ENCODE measurements at places on chromosomes 13 and 19. TPM values are rescaled to one million over a fixed set of nuclear protein-coding genes. Genes with fewer than 3 reads are reported as not detected.
A peak's percentile ranks its signal among the peaks of the same experiment; 100 is the strongest.

DNA sequence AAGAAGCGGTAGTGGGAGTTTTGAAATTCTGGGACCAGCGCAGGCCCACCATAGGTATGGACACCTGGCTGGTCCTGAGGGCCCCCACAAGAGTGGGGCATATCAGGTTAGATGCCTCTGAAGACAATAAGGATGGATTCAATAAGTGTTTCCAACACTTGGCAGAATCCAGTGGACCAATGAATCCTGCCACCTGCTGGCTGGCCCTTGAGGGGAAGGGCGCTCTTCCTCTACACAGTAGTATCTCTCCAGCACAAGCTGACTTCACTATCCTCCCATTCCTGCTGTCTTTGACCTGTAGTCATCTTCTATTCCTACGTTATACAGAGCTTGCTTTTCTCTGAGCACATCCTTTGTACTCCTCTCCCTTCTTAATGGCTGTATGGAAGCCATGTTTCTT lies 199.7 kb upstream of the TSHZ3 start:
- no peak for DNase-seq

GRCh38 chr19:4638828-4639530 lies at the start of gene TNFAIP8L1:
Gene TNFAIP8L1, plus strand, starts transcription at chr19:4639516. Its CDS starts 12,354 bp downstream, at chr19:4651870.
- peak; percentile 99 for DNase-seq

GRCh38 chr19:29295285-29295684 lies 82.3 kb upstream of the UQCRFS1 start:
- DNase-seq, result peak; percentile 48

The MEF2B gene
- total RNA-seq, result 2.4 TPM

The COX6B2 gene
- total RNA-seq, result not detected

The CYP2S1 gene
- total RNA-seq, result not detected

All from natural killer cell treated with Interleukin-12 subunit alpha and Interleukin-12 subunit beta and Interleukin-15 and Interleukin-18, amount 100 ng/mL, for 72 hours (primary cell).